ENCODE measurements at places on chromosomes 1 and 21.

DNA sequence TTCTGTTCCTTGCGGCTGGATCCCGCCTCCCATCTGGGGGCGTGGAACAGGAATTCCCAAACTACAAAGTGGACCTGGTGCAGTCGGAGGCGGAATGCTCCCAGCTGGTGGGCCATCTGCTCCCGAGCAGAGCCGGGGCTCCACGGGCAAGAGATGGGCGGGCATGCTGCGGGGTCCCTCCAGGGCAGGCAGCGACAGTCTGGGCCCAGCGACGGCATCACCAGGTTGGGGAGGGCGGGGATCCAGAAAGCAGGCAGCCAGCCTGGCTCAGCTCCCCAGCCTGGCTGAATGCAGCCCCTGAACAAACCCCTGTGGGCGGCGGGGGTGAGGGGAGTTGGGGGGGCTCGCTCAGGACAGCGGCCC is 3.6 kb downstream of the MEGF6 start:
- no peak for DNase-seq

- DNase-seq: no peak
Observed at GRCh38 chr1:241990040-241990439, 8.9 kb downstream of the MAP1LC3C start.

GRCh38 chr1:227033880-227034279 is 93.8 kb downstream of the COQ8A start:
- DNase-seq: no peak

- no peak for DNase-seq
Observed at GRCh38 chr1:115274467-115274866, 63.6 kb downstream of the NGF start.

- DNase-seq: no peak
Observed at GRCh38 chr1:220873868-220874655, 5.2 kb upstream of the HLX start.
